ENCODE measurements at places on chromosomes 4 and X.
A peak's percentile ranks its signal among the peaks of the same experiment; 100 is the strongest.

DNA sequence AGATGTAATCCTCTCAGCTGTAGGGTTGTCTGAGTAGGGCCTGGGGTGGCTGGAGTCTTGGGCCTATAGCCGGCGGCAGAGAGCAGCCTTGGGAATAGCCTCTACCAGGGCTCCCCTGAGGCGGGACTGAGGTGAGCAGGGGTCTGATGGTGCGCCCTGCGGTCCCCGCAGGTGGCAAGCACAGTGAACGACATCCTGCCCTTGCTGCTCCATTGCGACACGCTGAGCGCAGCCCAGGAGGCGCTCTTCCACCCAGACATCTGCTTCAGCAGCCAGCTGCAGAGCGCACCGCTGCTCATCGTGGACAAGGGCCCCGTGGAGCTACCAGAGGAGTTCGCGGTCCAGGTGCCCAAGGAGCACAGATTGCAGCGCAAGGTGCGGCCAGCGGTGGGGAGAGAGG lies 317.0 kb downstream of the ADGRL3 start:
- no peak for DNase-seq

DNA sequence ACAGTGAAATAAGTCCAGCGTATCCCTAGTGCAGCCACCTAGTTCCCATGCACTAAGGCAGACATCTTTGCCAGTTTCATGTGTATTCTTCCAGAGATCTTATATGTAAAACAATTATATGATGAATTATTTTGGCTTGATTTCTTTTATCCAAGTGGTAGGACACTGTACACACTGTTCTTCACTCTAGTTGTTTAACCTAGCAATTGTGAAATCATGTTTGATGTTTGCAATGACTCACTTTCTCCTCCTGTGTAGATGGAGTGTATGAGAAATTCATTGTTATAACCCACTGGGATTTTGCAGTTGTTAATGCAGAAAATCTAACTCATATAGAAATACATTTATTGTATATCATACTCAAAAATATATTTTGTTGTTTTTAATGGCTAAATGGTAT lies 17.5 kb upstream of the TBC1D1 start:
- no peak for DNase-seq

GRCh38 chr4:21507439-21507838 lies 441.1 kb downstream of the KCNIP4 start:
- DNase-seq: no peak

- DNase-seq: no peak
These were observed 155.7 kb upstream of the MAP3K15 start for GRCh38 chrX:19670854-19671620.

DNA sequence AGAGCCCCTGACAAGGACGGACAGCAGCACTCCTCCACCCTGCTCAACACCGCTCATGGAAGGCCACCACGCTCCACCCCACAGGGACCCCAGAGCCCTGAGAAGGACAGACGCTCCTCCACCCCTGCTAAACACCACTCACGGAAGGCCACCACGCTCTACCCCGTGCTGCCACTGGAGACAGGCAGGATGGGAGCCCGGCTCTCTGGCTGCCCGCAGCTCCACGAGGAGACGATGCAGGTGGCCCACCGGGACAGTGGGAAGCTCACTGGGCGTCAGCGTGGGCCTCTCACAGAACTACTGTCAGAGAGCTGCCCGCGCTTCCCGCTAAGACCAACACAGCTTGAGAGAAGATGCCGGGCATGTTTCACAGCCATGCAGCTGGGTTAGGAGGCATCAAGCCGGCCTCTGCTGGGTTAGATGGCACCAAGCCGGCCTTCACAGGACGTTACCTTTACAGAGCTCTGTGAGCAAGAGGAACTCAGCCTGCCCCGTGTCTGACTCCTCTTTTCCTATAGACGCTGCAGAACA lies 20.8 kb downstream of the GAK start:
- DNase-seq: no peak

DNA sequence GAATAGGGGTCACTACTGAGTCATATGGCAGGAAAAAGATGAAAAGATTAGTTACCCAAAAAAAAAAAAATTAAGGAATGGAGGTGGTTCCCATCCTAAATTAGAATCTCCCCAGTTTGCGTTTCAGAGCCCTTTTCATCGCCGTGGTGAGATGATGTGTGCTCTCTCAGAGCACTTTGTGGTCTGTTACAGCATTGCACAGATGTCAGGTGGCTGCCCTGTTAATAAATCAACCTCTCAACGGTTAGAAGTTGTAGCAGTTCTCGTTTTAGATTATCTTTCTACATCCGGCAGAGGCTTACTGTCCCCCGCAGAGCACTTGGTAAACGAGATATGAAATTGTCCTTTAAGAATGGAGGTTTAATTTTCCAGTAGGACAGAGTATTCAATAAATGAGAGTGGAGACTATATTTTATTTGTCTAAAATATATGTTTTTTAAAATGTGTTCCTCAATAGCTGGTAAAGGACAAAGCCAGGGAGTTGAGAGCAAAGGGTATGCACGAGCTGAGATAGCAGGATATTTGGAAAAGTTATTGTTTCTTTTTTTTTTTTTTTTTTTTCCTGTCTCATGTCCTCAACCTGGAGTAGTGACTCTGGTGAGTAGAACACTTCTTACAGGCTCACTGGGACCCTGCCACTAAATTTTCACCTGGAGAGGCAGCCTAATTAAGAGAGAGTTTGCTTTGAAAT lies 26.9 kb downstream of the AFF1 start:
- no peak for DNase-seq

GRCh38 chr4:84669201-84669600 lies 86.3 kb downstream of the CDS1 start:
- no peak for DNase-seq

DNA sequence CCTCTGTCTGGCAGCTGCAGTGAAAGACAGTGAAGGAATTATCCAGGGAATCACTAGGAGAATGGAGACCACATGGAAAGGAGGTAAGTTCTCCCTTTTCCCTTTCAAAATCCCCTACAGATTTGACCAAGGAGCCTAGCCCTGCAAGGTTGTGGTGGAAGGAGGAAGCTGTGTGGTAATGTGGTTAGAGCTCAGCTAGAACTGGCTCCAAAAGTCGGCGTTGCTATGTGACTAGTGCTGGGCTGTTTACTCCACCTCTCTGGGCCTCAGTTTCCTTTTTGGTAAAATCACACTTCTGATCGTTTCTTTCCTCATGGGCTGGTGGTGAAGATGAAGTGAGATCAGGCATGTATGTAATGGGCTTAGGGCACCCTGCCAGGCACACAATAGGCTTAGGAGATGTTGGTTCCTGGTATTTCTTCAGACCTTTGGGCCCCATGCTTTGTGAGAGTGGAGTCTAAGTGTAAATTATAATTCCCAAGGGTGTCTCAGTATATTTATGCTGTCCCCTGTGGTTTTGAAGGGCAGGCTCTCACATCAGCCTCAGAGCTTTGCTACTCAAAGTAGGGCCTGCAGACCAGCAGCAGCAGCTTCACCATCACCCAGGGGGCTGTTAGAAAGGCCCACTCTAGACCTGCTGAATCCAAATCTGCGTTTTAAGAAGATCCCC lies 183.7 kb upstream of the BCOR start:
- peak; percentile 15 for DNase-seq

GRCh38 chr4:30714408-30715031 lies 5.6 kb upstream of the PCDH7 start:
- no peak for DNase-seq

DNA sequence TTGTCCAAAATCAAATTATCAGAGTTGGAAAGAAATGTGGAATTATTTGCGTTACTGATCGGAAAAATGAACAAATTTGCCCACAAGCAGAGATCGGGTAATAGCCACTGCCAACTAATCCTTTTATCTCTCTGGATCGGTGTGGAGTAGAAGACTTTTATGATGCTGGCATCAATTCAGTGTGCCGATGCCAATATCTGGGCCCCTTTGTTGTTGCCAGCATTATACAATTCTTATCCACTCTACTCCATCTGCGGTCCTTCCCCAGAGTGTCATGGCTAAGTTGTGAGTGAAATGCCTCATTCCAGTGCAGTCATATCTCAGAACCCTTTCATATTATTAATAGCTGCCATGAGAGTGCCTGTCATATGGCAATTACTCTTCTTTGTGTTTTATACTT lies 660.2 kb downstream of the ADGRL3 start:
- DNase-seq: no peak

DNA sequence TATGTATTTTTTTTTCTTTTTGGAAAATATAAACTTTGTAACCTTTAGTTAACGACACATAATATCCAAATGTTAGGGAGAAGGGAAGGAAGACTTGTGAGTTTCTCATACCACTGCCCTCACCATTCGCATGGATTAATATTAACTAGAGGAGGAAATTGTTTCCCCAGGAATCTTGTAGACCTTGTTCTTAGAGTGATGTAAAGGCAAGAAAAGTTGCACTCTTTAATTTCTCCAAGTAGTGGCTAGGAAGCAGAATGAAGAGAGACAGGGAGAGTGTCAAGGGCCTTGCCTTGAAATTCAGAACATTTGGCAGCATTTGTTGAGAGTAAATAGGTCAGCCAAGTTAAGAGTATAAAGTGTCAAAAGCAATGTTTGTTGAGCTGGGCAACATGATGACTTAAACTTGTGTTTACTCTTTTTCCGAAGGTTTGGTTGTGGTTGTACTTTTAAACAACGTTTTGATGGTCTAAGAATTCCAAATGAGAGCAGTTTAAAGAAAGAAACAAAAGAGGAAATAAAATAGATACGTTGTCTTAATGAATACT lies 105.7 kb downstream of the TENM3 start:
- no peak for DNase-seq

- DNase-seq: no peak
These were observed 18.2 kb downstream of the PRDM8 start for GRCh38 chr4:80215449-80216052.

DNA sequence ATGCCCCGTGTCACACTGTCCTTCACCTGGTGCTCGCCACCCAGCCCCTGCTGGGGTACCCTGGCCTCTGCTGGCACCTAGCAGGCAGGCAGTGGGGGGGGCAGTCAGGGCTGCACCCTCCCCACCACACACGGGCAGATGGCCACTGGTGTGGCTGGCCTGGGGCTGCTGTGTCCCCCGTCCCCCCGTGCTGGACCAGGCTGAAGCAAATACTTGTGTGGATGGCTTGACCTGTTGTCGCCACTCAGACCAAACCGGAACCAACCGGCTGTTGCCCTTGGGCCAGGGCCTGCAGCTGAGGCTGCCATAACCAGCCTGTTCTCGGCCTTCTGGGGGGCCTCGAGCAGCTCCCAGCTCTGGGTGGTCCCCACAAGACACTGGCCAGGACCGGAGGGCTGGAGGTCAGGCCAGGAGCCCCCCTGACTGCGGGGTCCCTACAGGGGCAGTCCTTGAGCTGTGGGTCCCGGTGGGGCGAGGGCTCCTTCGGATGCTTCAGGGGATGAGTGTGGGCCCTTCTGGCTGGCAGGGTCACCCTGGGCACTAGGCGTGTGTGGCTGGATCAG lies 4.3 kb downstream of the FGFR3 start:
- no peak for DNase-seq

GRCh38 chr4:125352521-125352920 lies 37.8 kb downstream of the FAT4 start:
- no peak for DNase-seq

GRCh38 chr4:70651864-70652506 lies 14.3 kb downstream of the JCHAIN start:
- no peak for DNase-seq

GRCh38 chr4:7126981-7127380 lies 59.1 kb upstream of the GRPEL1 start:
- DNase-seq: no peak

- no peak for DNase-seq
These were observed 8.4 kb upstream of the VSIG1 start for GRCh38 chrX:108036298-108036973.

DNA sequence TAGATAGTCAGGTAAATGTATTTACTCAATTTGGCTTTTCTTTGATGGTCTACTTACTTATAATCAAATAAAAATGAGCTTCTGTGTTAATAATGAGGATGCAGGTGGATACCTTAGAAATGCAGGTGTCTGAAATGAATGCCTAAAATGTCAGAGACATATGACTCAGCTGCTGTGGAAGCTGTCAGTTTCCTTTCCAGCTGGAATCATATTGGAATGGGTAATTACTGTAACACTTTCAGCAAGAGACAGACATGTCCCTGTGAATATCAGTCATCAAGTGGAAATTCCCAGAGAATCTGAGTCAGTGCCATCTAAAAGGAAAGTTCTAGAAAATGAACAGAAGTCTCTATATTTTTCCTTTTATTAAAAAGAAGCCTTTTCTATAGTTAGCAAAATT lies 783.0 kb upstream of the AADAT start:
- no peak for DNase-seq

DNA sequence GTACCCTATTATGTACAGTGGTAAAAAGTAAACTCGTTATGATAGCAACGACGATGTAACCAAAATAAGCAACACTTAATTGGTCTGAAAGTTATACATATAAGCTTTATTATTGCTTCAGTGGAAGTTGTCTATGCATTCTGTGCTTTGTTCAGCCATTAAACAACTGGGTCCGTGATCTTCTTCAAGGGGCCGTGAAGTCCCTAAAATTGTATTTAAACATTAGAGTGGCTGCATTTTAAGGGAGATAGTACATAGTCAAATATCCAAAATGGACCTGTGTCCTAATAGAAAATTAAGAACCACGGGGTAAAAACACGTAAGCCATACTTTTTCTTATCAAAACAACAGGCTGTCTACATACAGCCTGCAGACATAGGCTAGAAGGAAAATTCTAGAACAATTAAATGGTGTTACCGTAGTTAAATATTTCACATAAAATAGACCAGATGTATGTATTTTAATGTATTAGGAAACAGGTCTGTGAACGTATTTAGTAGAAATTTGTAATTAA lies 2.1 kb downstream of the GUCY1A1 start:
- no peak for DNase-seq

DNA sequence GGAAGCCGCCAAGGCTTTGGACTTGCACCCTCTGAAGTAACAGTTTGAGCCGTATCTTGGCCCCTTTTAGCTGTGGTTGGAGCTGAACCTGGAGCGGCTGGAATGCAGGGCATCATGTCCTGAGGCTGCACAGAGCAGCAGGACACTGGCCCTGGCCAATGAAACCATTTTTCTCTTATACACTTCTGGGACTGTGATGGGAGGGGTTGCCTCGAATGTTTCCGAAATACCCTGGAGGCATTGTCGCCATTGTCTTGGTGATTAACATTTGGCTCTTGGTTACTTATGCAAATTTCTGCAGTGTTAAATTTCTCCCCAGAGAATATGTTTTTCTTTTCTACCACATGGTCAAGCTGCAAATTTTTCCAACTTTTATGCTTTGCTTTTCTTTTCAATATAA lies 137.2 kb downstream of the MAGEC1 start:
- no peak for DNase-seq

- no peak for DNase-seq
These were observed 104.5 kb upstream of the NAP1L5 start for GRCh38 chr4:88802138-88802537.

- DNase-seq: no peak
These were observed 147.9 kb downstream of the LRBA start for GRCh38 chr4:150867148-150867547.
